ENCODE measurements at places on chromosomes 5 and 9.

DNA sequence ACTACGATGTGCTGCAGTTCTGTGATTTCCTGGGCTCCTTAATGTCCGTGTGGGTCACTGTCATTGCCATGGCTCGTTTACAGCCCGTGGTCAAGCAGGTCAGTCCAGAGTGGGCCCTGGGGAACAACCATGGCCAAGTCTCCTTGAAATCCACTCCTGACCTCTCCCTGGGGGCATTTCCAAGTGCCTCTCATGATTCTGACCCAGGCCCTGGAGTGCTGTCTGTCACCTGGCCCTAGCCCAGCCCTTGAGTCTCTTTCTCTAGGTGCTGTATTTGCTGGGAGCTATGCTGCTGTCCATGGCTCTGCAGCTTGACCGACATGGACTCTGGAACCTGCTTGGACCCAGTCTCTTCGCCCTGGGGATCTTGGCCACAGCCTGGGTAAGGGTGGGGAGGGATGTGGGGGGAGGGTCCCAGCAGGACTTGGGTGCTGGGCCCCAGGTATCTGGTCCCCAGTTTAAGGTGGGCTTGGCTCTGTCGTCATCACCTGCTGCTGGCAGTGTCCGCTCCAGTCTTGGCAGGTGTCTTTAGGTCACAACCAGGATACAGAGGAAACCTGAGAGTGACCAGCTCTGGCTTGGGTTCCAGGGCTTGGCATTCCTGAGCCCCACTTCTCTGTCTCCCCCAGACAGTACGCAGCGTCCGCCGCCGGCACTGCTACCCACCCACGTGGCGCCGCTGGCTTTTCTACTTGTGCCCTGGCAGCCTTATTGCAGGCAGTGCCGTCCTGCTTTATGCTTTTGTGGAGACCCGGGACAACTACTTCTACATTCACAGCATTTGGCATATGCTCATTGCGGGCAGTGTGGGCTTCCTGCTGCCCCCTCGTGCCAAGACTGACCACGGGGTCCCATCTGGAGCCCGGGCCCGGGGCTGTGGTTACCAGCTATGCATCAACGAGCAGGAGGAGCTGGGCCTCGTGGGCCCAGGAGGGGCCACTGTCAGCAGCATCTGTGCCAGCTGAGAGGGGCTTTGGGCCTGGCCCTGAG lies 17.0 kb downstream of the OR13J1 start:
- no peak for DNase-seq

GRCh38 chr5:71836559-71837112 lies 117.6 kb downstream of the CARTPT start:
- no peak for DNase-seq

GRCh38 chr5:128842241-128842640 lies 123.0 kb upstream of the SLC27A6 start:
- DNase-seq, result no peak

DNA sequence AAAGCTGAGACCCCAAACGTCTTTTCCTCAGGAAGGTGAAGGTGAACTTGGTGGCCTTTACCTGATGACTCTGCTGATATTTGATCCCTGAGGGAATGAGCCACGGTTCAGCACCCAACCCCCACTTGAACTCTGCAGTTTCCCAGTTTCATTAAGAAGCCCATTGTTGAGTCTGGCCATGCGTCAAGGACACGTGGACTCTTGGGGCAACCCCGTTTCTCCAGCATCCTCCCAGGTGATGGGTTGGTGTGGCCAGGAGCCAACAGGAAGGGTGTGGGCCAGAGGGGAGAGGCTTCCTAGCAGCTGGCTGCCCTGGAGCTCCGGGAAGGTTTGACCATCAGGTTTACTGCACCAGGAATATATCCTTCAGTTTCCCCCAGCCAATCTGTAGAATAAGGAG lies 59.5 kb upstream of the GNE start:
- no peak for DNase-seq

Data from GM13977 (cell line).